ENCODE measurements at places on chromosomes 16 and 17.

- DNase-seq, result no peak
These were observed 176.6 kb downstream of the RBFOX3 start for GRCh38 chr17:79434215-79434614.

GRCh38 chr17:72603420-72604242 is 482.8 kb downstream of the SOX9 start:
- DNase-seq, result no peak

DNA sequence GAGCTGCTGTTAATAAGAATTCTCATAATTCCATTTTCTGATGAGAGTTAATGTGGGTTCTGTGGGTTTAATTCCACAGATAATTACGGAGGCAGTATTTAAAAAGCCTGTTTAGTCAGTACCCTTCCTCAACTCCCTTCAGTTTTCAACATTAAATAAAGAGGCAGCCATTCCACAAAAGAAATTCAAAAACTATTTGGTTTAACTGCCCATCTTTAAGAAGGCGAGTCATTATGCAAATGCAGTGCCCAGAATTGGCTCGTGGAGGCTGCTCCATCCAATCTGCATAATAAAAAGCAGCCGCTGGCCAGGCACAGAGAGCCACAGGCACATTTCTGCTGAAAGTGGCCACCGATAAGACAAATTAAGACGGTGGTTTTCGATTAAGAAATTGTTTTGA is 194.4 kb upstream of the TOX3 start:
- no peak for DNase-seq

DNA sequence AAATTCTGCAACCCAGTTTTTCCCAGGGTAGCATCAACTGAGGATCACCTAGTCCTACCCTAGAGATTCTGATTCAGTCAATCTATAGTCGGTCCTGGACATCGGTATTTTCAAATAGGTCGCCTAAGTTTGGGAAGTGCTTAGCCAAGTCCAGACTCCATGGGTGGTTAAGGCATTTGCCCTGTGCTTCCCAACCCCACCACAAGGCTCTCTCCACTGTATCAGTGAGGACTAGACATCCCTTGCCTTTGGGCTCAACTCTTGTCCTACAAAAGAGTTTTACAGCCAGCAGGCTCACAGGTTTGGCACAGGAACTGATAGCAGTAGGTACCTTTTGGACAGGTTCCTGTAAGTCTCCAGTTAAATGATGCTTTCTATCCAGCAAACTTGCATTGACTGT is 13.8 kb downstream of the HYDIN start:
- DNase-seq, result no peak

- DNase-seq, result no peak
These were observed 4.0 kb upstream of the DLX4 start for GRCh38 chr17:49964769-49965523.

GRCh38 chr17:7280519-7281073 is 922 bp upstream of the SLC2A4 start:
- DNase-seq, result peak; percentile 20

GRCh38 chr17:10072556-10073425 is 125.6 kb downstream of the GAS7 start:
- DNase-seq, result no peak

GRCh38 chr17:51355441-51356410 is 95.4 kb downstream of the UTP18 start:
- no peak for DNase-seq

DNA sequence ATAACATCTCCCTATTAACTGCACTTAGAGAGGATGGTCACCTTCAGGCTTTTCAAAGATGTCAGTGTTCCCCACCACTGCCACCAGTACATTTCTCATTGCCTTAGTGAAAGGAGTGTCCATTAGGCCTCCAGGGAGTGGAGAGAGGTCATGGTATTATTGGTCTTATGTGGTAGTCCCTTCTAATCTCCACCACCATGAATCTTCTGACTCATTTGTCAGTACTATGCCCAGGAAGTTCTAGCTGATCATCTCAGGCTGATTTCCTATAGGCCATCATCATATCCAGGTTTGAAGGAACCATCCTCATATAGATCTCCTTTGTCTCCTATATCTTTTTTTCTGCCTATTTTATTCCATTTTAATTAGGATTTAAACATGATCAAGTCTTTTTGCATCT is 221.5 kb downstream of the CYB561 start:
- no peak for DNase-seq

GRCh38 chr17:37570527-37571093 is 38.6 kb downstream of the SYNRG start:
- no peak for DNase-seq

GRCh38 chr17:33294994-33295393 is 1.9 kb upstream of the ASIC2 start:
- DNase-seq, result no peak

GRCh38 chr16:78794581-78795250 is 695.3 kb downstream of the WWOX start:
- no peak for DNase-seq

GRCh38 chr17:38897176-38897575 is 27.3 kb downstream of the LASP1 start:
- DNase-seq, result no peak

GRCh38 chr17:27663936-27664605 is 33.1 kb downstream of the LGALS9 start:
- no peak for DNase-seq

DNA sequence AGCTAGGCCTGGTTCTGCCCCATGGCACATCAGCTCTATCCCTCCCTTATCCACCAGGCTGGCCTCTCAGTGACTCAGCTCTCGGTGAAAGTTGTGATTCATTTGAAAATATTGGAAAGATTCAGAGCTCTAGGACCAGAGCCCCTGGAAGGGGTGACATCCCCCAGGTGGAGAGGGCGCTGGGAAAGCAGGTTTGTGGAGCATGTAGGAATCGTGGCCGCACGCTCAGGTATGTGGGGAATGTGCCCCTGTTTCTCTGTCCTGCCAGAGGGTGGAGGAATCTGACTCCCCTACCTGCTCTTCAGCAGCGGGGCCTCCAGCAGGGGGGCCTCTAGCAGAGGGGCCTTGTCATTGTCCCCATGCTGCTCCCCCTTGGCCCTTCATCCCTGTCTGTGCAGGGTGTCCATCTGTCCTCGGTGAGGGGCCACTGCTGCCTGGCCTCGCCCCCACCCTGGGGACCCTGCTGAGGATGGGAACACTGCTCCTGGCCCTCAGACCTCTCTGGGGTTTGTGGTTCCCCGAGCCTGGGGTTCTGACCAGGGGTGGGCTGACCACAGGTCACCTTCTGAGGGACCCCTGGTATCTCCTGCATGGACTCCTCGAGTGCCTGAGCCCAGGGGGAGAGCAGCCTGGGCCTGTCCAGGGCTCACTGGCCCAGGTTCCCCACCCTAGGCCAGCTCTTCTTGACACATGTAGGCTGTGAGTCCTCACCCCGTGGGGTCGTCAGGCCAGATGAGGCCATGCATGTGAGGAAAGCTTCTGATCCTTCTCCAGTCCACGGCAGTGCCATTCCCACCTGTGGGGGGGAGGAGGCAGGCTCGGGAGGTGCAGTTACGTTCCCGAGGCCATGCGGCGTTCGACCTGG is 47.5 kb downstream of the NT5M start:
- DNase-seq, result no peak

DNA sequence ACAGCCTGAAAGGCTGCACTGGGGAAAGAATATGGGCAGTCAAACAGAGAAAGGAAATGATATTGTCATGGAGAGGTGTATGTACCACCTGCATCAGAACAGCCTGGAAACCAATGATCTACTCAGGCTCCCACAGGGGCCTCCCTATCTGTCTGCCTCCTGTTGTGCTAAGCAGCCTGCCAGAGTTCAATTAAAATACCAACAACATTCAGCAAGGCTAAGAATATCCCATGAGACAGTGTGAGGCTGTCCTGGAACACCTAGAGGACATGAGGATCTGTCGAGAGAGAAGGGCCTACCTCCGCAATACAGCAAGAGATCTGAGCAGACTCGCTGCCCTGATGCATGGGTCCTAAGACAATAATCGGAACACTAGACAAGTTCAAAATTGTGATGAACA is 8.4 kb downstream of the FXR2 start:
- no peak for DNase-seq

- peak; percentile 25 for DNase-seq
These were observed 20.9 kb downstream of the COIL start for GRCh38 chr17:56939869-56940484.

DNA sequence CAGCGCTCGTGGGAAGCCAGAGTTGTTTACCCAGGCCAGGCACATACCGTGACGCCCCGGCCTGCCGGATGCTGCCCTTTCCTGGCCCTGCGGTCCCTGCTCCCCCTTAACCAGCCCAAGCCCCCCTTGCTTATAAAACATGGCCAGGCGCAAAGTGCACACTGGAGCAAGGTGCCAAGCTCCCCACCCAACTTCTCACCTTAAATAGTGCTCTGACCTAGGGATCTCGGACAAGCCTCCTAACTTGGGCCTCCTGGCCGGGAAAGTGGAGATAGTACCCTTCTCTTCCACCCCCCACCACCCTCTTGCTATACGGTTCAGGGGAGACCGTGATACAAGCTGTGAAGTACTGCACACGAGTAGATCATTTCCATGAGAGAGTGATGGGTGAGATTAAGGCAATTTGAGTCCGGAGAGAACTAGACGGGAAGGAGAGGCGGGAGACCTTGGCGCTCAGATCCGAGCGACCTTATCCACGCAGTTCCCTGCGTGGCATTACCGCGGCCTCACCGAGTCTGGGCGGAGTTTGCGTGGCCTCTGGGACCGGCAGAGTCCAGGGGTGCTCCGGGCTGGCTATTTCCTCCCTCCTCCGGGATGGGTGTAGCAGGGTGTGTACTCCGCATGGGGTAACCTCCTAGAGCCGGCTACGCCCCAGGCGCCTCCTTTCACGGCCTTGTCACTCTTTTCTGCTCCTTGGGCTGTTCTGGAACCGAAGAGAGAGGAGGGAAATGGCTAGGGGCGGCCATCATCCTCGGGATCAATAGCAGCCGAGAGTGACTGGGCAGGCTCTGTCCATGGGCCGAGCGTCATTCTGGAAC is 4.4 kb upstream of the LHX1 start:
- DNase-seq, result no peak

GRCh38 chr17:5591966-5592365 is 7.7 kb upstream of the NLRP1 start:
- no peak for DNase-seq

DNA sequence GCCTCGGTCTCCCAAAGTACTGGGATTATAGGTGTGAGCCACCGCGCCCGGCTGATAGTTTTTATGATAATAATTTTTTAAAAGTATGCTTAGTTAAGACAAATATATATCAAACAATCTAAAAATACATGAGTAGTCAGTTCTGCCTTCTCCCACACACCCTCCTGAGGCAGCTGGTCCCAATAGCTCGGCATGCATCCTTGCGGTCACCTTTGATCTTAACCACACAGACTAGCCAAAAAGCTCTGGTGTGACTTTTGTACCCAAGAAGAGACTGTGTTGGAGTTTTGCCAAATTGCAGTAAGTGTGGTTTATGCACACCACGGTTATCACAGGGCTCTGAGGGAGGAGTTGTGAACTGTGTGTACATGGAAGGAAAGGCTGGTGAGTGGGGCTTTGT is 25.6 kb downstream of the ATP6V0A1 start:
- DNase-seq, result no peak

DNA sequence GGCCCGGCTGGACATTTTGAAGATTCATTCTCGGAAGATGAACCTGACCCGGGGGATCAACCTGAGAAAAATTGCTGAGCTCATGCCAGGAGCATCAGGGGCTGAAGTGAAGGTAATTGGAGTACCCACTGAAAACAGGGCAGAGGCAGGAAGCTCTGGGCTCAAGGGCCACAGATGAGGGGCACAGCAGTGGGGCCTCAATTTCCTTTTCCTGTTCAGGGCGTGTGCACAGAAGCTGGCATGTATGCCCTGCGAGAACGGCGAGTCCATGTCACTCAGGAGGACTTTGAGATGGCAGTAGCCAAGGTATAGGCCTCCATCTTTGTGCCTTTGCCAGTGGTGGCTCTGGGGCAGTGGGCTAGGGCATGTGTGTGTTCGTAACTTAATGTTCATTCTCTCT is 4.0 kb upstream of the FTSJ3 start:
- DNase-seq, result no peak

- no peak for DNase-seq
These were observed 76.1 kb upstream of the ASIC2 start for GRCh38 chr17:33369149-33369548.

DNA sequence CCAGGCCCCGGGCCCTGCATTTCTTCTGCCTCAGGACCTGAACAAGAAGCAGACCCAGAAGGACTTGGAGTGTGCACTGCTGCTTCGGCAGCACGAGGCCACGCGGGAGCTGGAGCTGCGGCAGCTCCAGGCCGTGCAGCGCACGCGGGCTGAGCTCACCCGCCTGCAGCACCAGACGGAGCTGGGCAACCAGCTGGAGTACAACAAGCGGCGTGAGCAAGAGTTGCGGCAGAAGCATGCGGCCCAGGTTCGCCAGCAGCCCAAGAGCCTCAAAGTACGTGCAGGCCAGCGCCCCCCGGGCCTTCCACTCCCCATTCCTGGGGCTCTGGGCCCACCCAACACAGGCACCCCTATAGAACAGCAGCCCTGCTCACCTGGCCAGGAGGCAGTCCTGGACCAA is 9.2 kb downstream of the HIRIP3 start:
- DNase-seq, result no peak

GRCh38 chr17:7351665-7352502 is at the start of gene KCTD11:
KCTD11 (plus strand) TSS chr17:7352162.
- DNase-seq, result peak; percentile 84

DNA sequence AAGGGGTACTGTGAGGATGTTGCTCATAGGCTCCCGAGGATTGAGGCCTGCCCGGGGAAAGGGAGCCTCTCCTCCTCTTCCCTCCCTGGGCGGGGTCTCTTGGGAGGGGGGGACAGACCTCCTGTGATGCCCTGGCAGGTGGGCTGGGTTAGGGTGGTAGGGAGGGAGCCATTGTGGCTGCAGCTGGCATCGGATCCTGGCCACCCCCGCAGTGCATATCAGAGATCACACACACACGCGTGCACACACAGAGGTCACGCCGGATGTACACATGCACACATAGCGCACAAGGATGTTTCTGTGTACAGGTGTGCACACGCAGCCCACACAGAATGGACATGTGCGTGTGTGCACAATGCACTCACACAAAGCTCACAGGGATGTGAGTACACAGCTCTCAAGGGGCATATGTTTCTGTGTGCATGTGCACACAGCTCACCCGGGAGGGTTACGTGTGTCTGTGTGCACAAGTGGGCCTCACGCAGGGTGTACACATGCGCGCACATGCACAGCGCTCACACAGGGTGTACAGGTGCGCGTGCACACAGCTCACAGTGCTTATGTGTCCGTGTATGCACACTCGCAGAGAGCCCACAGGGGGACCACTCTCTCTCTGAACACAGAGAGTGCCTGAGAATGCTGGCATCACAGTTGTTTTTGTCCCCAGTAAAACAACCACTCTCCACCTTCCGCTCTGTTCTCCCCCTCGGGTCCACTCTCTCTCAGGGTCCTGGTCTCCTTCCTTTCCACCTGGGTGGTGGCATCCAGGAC is 2.4 kb downstream of the GJD3 start:
- no peak for DNase-seq

GRCh38 chr17:70256751-70257150 is 87.4 kb downstream of the KCNJ2 start:
- DNase-seq, result no peak

- DNase-seq, result no peak
These were observed 15.9 kb downstream of the LUC7L3 start for GRCh38 chr17:50735287-50735686.

DNA sequence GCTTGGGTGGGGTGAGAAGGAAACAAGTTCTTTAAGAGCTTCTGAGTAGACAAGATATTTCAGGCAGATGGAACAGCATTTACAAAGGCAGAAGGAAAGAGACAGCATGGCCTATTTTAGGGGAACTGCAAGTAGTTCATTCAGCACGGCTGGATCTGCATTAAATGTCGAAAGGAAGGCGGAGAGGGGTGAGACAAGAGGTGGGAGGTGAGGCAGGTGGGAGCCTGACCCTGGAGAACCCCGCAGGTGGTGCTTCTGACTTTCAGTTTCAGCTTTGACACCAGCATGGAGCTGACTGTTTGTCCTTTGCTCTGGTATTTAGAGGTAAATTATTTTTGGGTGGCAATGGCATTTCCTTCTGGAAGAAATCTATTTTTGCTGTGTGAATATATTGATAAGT is 194.8 kb downstream of the HS3ST4 start:
- no peak for DNase-seq
